ENCODE measurements at places on chromosomes 2 and 18. TPM values are rescaled to one million over a fixed set of nuclear protein-coding genes. Genes with fewer than 3 reads are reported as not detected.

DNA sequence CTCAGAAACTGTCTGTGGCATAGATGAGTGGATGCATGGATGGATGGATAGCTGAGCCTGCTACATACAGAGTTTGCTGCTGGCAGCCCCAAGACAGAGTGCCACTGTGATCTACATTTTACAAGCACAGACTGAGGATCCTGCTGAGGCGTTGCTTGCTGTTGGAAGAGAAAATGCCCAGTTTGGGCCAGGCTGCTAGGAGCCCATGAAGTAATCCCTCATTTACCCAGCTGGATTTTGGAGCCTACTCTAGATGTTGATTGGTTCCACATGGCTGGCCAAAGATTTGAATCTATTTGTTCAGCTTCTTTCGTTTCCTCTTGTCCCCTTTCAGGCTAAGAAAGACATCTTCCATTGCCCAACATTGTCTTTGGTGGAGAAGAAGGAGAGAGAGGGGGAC, 261.3 kb downstream of the CLIP4 start:
- H3K4me3 ChIP-seq = no peak overlapping the region
- DNase-seq = peak; percentile 68
- H3K4me1 ChIP-seq = no peaks in the 10 kb centered on the region

Gene RAB27B
- not detected for total RNA-seq

DNA sequence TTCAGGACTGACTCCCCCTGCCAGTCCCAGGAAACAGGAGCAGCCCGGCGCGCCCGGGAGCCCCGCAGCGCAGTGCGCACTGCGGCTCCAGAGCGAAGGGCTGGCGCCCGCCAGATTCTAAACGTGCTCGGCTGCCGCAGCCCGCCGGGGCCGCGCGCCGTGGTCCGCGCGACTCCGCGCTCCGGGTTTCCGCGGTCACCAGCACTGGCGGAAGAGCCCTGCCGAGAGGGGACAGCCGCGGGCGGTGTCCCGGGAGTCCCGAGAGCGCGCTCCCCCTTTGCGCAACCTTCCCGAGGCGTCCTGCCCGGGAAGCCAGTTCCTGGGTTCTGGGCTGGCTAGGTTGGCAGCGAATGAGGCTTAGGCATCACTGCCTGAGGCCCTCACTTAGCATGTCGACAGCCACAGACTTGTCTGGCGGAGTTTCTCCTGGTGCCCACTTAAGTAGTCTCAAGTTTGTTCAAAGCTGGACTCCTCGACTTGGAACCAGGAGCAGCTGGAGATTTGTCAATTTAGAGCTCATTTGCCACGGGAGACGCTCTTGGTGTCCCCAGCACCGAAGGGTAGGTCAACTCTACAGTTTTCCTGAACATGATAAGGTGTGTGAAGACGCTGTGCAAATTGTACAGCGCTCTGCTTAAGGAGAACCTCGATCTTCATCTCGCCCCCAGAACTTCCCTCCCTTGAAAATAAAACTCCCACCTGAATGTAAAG, 1.5 kb upstream of the VSNL1 start:
- H3K27ac ChIP-seq = peak overlapping the region; percentile 29
- H3K27me3 ChIP-seq = no peaks in the 10 kb centered on the region
- peaks cover 3% of the 10 kb centered on the region for H3K4me1 ChIP-seq
- peak overlapping the region; percentile 64 for H3K4me3 ChIP-seq
- peak; percentile 93 for DNase-seq

DNA sequence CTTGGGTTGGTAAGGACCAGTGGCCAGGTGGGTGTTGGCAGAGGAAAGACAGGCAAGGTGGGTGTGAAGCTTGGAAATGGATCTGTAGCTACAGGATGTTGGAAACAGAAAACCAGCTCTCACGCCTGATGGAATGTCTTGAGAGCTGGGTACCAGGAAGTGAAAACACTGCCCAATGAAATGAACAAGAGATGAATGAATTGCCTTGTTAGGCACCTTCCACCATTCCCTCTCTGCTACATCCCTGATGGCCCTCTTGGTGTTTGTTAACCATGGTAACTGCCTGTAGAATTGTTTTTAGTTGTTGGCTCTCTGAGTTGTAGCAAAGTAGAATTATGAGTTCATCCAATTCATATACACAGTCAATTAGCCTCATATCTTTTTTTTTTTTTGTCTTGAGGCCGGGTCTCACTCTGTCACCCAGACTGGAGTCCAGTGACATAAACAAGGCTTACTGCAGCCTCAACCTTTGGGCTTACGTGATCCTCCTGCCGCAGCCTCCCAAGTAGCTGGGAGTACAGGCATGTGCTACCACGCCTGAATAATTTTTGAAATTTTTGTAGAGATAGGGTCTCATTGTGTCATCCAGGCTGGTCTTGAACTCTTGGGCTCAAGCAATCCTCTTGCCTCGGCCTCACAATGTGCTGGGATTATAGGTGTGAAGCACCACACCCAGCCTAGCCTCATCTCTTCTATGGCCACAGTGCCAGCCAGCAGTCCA, 9.5 kb downstream of the KCMF1 start:
- H3K4me1 ChIP-seq = peaks cover 9% of the 10 kb centered on the region
- H3K27ac ChIP-seq = no peak overlapping the region
- no peaks in the 10 kb centered on the region for H3K36me3 ChIP-seq
- no peak overlapping the region for H3K4me3 ChIP-seq
- no peaks in the 10 kb centered on the region for H3K27me3 ChIP-seq
- no peak for DNase-seq

DNA sequence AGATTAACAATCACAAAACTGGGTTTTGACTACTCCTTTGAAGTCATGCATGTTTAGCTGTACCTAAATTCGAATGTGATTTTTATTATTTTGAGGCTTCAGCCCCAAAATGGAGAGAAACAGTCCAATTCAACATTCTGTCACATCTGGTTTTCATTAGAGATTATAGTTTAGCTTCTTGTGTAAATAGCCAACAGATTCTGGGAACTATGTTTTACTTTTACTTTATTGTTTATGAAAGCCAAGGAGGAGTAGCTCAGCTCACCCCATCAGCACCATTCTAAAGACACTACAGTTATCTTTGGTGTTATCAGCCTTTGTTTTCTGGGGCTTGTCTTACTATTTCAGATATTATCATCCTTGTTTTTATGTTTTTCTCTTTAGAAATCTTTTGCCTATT, 465.0 kb upstream of the CWC22 start:
- no peaks in the 10 kb centered on the region for H3K36me3 ChIP-seq
- no peak overlapping the region for H3K27ac ChIP-seq

GRCh38 chr2:205585449-205586383, 96.6 kb upstream of the NRP2 start:
- H3K36me3 ChIP-seq = no peaks in the 10 kb centered on the region
- no peaks in the 10 kb centered on the region for H3K27me3 ChIP-seq
- H3K4me1 ChIP-seq = no peaks in the 10 kb centered on the region
- H3K4me3 ChIP-seq = no peak overlapping the region
- H3K27ac ChIP-seq = no peak overlapping the region
- no peak for DNase-seq

GRCh38 chr18:74914648-74915047, 294.3 kb downstream of the PTGR3 start:
- H3K36me3 ChIP-seq = no peaks in the 10 kb centered on the region
- no peaks in the 10 kb centered on the region for H3K27me3 ChIP-seq
- DNase-seq = no peak
- no peaks in the 10 kb centered on the region for H3K4me1 ChIP-seq
- H3K27ac ChIP-seq = no peak overlapping the region
- no peak overlapping the region for H3K4me3 ChIP-seq

GRCh38 chr2:64679673-64680425, 26.1 kb upstream of the SERTAD2 start:
- DNase-seq = no peak
- no peaks in the 10 kb centered on the region for H3K36me3 ChIP-seq
- no peak overlapping the region for H3K4me3 ChIP-seq
- no peaks in the 10 kb centered on the region for H3K4me1 ChIP-seq
- no peaks in the 10 kb centered on the region for H3K27me3 ChIP-seq

DNA sequence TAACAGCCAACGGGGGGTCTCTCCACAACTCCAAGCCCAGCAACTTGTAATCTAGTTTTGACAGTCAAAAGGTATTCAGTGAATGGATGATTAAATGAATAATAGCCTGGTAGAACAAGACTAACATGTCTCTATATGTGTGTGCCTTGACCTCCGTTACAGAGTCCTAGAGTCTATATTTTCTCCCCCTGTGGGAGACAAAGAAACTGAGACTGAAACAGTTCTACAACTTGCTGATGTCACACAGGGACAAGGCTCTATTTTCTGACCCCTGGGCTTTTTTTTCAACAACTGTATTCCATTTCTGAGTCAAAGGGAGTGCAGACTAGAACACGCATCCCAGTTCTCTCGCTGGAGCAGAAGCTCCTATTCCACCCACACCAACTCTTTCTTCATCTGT, 223.6 kb upstream of the AGAP1 start:
- H3K27me3 ChIP-seq = no peaks in the 10 kb centered on the region
- no peak overlapping the region for H3K4me3 ChIP-seq
- no peaks in the 10 kb centered on the region for H3K36me3 ChIP-seq
- no peak for DNase-seq
- H3K4me1 ChIP-seq = peaks cover 26% of the 10 kb centered on the region

- no peaks in the 10 kb centered on the region for H3K36me3 ChIP-seq
- DNase-seq = no peak
- no peak overlapping the region for H3K27ac ChIP-seq
- H3K27me3 ChIP-seq = no peaks in the 10 kb centered on the region
- H3K4me3 ChIP-seq = no peak overlapping the region
Measured at GRCh38 chr2:239917125-239917956, 107.8 kb downstream of the NDUFA10 start.

Gene MRPS9
- total RNA-seq = 55.4 TPM

- H3K27me3 ChIP-seq = no peaks in the 10 kb centered on the region
- no peak for DNase-seq
- H3K4me1 ChIP-seq = no peaks in the 10 kb centered on the region
- H3K36me3 ChIP-seq = no peaks in the 10 kb centered on the region
- no peak overlapping the region for H3K4me3 ChIP-seq
- no peak overlapping the region for H3K27ac ChIP-seq
Measured at GRCh38 chr18:59505356-59505755, 146.3 kb upstream of the LMAN1 start.

GRCh38 chr18:3816610-3817363, 366.8 kb downstream of the TGIF1 start:
- peak overlapping the region; percentile 65 for H3K27ac ChIP-seq
- H3K36me3 ChIP-seq = peaks cover 31% of the 10 kb centered on the region
- no peak overlapping the region for H3K4me3 ChIP-seq
- DNase-seq = peak; percentile 58
- peaks cover 49% of the 10 kb centered on the region for H3K4me1 ChIP-seq

DNA sequence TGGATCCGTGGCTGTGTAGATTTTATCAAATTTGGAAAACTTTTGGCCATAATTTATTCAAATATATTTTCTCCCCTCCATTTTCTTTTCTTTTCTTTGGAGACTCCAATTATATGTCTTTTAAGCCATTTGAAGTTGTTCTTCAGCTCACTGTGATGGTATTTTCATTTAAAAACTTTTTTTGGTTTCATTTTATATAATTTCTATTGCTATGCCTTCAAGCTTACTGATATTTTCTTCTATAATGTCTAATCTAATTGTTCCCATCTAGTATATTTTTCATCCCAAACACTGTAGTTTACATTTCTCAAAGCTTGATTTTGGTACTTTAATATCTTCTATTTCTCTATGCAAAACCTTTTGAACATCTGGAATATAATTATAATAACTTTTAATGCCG, 72.5 kb downstream of the WDR7 start:
- no peak overlapping the region for H3K27ac ChIP-seq
- H3K4me3 ChIP-seq = no peak overlapping the region
- no peaks in the 10 kb centered on the region for H3K4me1 ChIP-seq
- H3K27me3 ChIP-seq = no peaks in the 10 kb centered on the region
- DNase-seq = no peak

Gene MAP3K19
- not detected for total RNA-seq

GRCh38 chr18:49227441-49228165, 232.8 kb downstream of the DYM start:
- no peak overlapping the region for H3K4me3 ChIP-seq
- H3K27me3 ChIP-seq = no peaks in the 10 kb centered on the region
- no peaks in the 10 kb centered on the region for H3K36me3 ChIP-seq
- H3K4me1 ChIP-seq = peaks cover 66% of the 10 kb centered on the region
- DNase-seq = peak; percentile 79
- peak overlapping the region; percentile 74 for H3K27ac ChIP-seq

DNA sequence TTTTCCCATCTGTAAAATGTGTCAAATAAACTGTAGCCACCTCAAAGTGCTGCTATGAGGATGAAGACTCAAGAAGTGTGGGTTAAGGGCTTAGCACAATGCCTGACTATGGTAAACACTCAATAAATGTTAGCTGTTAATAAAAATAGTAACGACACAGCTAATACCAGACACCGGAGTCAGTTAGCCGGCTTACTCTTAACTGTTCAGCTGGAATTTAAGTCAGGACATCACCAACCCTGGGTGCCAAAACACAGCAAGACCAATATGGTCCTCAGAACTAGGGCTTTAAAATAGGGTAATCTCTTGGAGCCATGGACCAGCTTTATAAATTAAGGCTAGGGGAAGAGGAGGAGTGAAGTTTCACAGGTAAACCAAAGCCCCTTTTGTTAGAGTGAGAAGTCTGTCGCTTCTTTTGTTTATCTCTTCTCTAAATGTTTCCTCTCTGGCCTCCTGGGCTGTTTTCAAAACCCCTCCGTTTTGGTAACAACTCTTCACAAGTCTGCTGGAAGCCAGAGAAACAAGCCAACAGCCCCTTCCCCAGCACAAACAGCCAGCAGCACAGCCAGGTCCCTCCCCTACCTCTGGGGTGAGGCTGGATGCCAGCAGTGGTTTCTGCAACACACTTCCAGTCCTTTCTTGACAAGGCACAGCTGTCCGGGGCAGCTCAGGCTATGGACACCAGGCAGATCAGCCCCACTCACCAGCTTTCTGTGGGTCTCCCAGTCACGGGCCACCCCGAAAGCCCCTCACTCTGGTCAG, 13.8 kb upstream of the FZD7 start:
- H3K4me1 ChIP-seq = peaks cover 2% of the 10 kb centered on the region
- H3K4me3 ChIP-seq = no peak overlapping the region
- no peak overlapping the region for H3K27ac ChIP-seq
- no peak for DNase-seq
- no peaks in the 10 kb centered on the region for H3K27me3 ChIP-seq
- H3K36me3 ChIP-seq = no peaks in the 10 kb centered on the region

Gene RESP18
- total RNA-seq = not detected

DNA sequence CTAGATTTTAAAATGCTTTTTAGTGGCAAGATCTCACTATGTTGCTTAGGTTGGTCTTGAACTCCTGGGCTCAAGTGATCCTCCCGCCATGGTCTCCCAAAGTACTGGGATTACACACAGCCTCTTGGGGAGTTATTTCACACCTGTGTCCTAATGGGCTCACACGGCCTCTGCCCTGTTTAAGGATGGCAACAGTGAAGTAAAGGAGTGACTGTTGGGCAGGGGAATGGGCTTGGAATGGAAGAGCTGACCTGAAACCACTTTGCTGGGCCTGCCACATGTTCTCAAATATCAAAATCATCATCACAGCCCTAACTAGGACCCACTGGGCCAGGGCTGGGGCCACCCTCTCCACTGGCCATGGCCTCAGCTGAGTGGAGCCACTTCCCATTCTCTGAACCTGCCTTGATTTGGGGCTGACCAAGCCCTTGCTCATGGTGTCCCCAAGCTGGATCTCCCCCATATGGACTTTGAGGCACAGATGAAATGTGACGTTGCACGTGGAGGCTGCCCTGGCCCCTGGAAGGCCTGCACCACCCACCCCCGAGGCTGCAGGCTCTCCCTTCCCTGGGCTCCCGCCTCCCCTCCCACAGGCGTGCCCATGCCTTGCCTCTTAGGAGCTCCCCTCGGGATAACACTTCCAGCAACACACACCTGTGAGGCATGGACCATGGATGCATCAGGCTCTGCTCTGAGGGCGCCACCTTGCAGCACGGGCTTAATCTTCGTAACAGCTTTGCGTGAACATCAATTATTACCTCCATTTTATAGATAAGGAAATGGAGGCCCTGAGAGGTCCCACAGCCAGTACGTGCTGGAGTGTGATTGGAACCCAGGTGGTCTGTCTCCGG, 71.8 kb upstream of the SMAD7 start:
- H3K4me1 ChIP-seq = no peaks in the 10 kb centered on the region
- H3K4me3 ChIP-seq = no peak overlapping the region
- no peak for DNase-seq
- no peak overlapping the region for H3K27ac ChIP-seq
- no peaks in the 10 kb centered on the region for H3K27me3 ChIP-seq
